ENCODE measurements at places on chromosomes 7 and 10. TPM values are rescaled to one million over a fixed set of nuclear protein-coding genes. Genes with fewer than 3 reads are reported as not detected.
A peak's percentile ranks its signal among the peaks of the same experiment; 100 is the strongest.

GRCh38 chr7:49775949-49776443 is 2.6 kb downstream of the VWC2 start:
- DNase-seq: no peak

GRCh38 chr10:91883549-91884444 is 25.5 kb downstream of the FGFBP3 start:
- DNase-seq: peak; percentile 25

GRCh38 chr10:69709366-69709941 is 79.4 kb downstream of the FAM241B start:
- DNase-seq: no peak

DNA sequence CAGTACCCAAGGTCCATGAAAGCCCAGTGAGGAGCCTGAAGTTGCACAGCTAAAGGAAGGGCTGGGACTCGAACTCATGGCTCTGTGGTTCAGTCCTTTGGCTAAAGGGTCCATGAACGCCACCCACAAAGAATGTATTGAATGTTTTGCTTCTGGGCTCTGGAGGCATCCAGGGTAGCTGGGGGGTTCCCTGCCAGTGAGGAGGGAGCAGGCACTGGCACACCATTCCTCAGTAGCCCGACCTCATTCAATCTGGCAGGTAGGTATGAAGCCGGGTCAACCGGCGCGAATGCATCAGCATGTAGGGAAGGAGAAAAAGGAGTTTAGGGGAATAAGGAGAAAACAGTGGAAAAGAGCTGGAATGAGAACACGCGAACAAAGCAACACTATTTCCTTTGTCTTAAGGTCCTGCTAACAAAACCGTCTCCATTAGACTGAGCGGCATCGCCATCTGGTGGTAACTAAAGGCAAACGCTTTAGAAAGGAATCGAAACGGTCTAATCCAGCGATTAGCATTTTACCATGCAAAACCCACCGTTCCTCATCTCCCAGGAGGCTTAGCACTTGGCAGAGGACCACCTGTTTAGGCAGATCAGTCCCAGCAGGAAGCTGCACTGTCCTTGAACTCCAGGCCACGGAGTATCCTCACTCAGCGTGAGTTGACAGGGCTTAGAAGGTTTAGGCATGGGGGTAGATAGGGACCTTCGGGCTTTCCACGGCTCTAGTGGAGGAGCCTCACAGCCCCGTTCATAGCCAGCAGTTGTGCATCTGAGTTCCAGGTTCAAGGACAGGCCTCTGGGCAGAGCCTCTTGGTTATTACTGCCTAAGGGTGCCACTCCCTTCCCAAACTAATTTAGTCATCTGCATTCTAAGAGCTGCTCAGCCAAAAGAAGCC is 122.8 kb downstream of the UBE2H start:
- peak; percentile 69 for DNase-seq

DNA sequence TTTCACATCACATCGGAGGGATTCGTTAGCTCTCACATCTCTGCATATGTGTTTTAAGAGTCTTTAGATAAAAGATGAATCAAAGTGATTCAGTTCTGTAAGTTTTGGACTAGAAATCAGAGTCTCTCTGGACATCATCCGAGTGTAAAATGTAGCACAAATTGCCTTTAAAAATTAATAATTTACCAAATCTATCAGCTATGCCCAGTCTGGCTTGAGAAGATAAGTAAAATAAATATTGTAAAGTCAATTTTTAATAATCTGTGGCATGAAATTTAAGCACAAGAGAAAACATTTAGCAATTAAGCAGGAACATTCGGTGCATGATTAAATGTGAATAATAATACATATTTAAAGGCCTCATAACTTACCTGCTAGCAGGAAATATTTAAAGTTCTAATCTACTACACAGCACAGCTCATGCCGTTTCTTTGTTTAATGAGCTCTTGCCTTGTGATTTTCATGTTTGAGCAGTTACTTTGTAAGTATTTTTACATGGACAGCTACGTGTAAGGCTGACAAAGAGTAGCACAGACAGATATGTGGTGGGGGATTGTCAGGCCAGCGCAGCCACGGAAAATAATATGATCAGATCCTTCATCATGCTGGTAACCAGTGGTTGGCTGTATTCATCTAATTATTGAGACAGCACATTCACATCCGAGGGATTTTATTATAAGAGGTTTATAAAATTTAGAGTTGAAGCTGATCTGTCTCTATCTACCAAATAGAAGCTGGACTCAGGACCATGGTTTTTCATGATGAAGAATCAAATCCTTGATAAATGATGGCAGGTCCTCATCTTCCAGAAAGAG is 317.3 kb downstream of the ADARB2 start:
- DNase-seq: no peak

- DNase-seq: no peak
Measured at GRCh38 chr7:100406767-100407166, 21.7 kb downstream of the ZCWPW1 start.

GRCh38 chr7:50792342-50793119 is 9.8 kb upstream of the GRB10 start:
- DNase-seq: no peak

GRCh38 chr10:12965571-12965970 is 35.9 kb downstream of the CCDC3 start:
- DNase-seq: no peak

DNA sequence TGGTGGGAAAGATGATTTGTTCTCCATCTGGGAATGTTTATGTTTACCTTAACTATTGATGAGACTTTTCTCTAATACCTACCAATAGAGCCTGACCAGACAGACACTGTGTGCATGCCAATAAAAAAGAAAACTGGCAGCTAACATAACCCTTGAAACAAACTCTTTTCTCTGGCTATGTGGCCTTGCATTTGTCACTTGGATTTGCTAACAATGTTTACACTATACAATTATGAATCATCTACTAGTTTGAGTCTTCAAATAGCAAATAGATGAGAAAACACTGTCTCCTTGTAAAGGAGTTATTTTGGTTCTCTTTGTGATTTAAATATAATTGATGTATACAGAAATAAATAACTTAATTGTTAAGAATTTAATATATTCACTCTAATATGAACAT is 273.1 kb downstream of the SEMA3D start:
- DNase-seq: no peak

DNA sequence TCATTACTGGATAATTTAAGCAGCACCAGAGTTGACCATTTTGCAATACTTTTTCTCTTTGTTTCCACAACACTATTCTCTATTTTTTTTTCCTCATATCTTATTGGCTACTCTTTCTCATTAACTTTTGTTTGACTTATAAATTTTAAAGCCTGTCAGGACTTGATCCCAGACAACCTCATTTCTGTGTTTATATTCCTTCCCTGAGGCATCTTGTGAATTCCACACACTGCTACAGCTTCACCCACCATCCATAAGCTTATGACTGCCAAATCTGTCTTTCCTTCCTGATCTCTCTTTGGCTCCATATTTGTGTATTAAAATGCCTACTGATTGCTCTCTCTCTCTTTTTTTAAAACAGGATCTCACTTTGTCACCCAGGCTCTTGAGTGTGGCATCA is 124.6 kb upstream of the MBL2 start:
- no peak for DNase-seq

DNA sequence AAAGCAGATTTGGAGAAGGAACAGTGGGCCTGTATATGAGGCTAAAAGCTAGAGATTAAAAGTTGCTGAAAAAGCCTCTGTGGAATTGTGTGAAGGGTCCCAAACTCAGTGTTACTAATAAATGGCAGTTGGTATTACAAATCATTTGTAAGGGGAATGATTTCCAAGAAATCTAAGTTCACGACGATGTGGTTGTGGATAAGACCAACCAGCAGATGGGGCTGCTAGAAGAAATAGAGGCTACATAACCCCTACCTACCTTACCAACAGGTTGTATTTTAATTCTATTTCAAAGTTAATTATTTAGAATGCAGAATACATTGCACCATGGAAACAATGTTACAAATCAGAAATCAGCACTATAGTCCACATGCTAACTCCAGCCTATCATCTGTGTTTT is 377.1 kb downstream of the HPSE2 start:
- no peak for DNase-seq

- no peak for DNase-seq
Measured at GRCh38 chr7:16431646-16432424, 10.5 kb upstream of the CRPPA start.

DNA sequence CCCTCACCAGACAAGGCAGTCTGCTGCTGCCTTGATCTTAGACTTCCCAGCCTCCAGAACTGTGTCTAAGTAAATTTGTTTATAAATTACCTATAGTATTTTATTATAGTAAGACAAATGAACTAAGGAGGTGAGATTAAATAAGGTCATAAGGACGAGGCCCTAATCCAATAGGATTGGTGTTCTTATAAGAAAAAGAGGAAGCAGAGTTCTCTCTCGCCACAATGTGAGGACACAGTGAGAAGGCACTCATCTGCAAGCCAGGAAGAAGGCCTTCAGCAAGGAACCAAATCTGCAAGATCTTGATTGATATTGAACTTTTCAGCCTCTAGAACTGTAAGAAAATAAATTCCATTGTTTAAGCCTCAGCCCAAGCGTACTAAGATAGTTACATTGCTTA is 6.1 kb upstream of the ZNF438 start:
- DNase-seq: no peak

GRCh38 chr10:12512332-12513002 is 163.1 kb downstream of the CAMK1D start:
- DNase-seq: no peak

DNA sequence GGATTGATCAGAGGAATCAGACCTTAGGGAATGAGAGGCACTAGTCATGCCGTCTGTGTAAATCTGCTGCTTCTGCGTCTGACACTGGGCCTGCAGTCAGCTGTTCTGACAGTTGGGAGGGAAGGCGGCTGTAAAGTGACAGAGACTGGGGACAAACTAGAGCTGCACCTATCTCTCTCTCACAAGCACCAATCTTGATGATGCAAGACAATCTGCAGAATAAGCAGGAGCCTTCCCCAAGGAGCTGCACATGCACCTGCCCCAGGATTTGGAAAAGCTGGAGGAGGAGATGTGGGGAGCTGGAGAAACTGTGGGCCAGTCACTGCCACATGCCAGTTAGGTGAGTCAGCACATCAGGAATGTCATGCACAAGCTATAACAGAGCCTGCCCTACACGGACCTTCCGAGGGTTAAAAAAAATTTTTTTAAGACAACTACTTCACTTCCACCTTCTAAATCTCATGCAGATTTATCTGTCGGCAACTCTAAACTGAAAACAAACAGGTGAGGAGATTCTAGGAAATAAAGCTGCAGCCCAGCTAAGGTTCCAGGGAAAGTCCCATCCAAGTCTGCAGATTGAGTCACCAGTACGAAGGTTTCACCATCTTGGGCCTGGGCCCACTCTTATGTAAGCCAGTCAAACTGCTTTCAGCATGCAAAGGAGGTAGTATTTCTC is 39.2 kb downstream of the ENO4 start:
- DNase-seq: peak; percentile 66

DNA sequence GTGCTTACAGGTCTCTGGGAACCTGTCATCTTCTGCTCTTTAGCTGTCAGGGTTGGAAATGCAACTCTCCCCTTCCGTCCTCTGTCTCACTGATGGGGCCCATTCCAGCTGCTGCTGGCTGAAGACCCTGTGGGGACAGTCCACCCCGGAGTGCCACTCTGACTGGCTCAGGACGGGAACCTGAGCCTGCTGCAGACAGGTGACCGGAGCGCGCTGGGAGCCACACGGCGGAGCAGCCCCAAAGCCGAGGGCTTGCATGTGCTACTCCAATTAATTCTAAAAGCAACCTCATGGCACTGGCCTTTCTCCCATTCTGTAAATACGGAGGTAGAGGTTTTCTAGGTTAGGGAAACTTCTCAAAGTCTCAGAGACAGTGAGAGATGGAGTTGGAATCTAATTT is 223.5 kb upstream of the PITRM1 start:
- DNase-seq: no peak

DNA sequence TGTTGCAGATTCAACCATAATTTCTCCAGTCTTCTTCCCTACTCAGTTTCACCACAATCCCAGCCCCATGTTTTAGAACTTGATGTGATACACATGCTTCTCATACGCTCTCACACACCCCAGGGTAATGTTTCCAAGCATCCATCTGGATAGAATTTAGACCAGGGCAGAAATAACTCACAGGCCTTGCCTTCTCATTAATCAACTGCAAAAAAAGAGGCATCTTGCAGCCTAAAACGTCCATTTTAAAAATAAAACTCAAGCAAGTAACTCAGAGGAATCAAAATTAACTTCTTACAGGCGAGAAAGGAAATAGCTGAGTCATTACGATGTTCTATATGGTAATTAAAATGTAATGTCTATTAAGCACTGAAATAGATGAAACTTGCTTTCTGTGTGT is 127.2 kb upstream of the RSU1 start:
- DNase-seq: no peak

DNA sequence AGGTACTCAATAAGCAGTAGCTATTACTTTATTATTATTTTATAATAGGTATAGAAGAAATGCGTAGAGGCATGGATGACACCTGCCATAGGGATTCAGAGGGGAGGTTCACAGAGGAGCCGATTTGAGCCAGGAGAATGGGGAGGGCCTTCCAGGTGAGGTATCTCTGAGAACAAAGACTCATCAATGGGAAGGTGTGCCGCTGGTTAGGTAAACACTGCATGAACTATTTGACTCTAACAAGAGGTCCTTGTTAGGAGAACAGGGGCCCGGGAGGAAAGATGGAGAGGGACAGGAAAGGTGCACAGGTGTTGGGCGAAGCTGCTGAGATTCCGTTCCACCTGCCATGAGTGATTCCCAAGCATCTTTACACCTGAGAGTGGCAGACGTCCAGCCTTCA is 41.8 kb upstream of the TMEM273 start:
- no peak for DNase-seq

GRCh38 chr7:1463676-1464223 is 4.5 kb upstream of the MICALL2 start:
- DNase-seq: peak; percentile 40

TDRD1 gene
- 2.0 TPM for total RNA-seq

BTRC gene
- 31.0 TPM for total RNA-seq

ITGB8 gene
- total RNA-seq: 66.5 TPM

BPGM gene
- total RNA-seq: 12.7 TPM

ZNRF2 gene
- 32.8 TPM for total RNA-seq

KIF11 gene
- 1.8 TPM for total RNA-seq

OPALIN gene
- not detected for total RNA-seq

CFAP69 gene
- 11.6 TPM for total RNA-seq

CNTNAP2 gene
- 1.6 TPM for total RNA-seq

C10orf105 gene
- total RNA-seq: 0.06 TPM

NKX2-3 gene
- 4.4 TPM for total RNA-seq

LRIT1 gene
- total RNA-seq: not detected
